ENCODE measurements at places on chromosomes 2 and 18.

DNA sequence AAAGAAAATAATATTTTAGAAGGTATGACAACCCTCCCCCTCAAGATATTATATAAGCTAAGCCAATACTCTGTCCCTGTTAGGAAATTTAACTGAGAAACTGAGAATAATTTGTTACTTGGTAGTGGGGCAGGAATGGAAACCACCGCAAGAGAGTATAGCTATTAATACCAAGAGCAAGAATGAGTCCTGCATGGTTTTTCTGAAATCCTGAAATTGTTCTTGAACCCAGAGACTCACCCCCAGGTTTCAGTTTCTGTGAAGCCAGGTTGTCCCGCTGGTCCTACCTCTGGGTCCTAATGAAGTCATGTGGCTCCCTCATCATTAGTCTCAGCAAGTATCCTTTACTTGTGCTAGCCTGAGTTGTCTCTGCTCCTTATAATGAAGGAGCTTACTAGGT lies 671.0 kb upstream of the ACVR2A start:
- DNase-seq, result no peak

DNA sequence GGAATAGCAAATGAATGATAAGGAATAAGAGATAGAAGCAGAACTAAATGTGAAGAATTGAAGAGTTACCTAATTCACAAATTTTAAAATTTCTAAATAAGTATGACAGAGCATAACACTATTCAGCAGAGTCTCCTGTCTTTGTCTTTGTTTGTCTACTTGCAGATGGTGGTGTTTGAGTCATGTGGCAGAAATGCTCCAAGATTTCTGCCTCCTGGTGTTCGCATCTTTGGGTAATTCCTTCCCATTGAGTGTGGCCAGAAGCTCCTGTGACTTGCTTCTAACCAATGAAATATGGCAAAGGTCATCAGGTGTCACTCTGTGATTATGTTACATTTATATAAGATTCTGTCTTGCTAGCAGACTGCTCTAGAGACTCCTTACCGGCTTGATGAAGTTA lies 45.6 kb upstream of the GALNT3 start:
- no peak for DNase-seq

GRCh38 chr18:32469190-32469651 lies 1.5 kb downstream of the GAREM1 start:
- no peak for DNase-seq

- peak; percentile 50 for DNase-seq
Measured at GRCh38 chr2:217650716-217651360, 352.0 kb downstream of the TNS1 start.

DNA sequence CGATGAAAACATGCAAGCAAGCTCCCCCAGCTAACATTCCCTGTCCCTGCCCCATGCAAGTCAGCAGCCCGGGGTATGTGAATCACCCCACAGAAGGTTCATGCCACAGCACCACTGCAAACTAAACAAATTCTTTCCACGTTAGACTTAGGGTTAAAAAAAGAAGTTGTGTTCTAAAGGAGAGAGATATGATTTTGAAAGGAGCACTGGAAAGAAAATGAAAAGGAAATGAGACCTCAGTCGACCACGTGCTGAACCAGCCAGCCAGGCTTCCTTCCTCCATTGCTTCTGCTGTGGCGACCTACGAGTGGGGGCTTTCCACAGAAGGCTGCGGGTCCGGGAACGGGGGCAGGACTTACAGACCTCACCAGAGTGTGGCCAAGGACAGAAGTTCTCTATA lies 52.0 kb downstream of the ARL4C start:
- DNase-seq, result no peak

DNA sequence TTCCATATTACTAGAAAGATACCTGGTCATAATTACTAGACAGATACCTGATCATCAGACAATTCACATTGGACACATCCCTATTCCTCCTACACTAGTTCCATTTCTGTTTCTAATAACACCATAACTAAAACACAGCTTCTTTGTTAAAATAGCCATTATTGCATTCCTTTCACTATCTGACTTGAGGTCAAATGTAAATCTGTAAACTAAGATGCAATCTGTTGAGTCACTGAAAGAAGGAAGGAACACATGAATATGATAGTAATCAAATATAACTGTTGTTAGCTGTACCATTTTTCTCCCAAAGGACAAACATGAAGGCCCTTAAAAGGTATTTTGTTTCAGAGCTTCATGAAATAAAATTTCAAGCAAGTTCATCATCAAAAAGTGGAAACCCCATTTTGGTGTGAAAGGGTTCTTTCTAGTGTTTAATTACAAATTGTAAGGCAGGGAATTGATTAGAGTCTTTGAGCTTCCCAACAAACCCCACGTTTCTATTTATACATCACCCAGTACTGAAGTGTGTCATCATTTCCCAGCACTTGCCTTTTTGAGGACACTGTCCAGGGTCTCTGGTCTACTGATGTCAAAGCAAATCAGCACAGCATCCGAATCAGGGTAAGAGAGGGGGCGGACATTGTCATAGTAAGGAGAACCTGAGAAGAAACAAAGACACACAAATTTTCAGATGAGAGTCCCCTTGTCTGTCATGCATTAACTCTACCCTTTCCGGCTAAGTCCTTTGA lies 13.0 kb downstream of the RND3 start:
- DNase-seq, result no peak

DNA sequence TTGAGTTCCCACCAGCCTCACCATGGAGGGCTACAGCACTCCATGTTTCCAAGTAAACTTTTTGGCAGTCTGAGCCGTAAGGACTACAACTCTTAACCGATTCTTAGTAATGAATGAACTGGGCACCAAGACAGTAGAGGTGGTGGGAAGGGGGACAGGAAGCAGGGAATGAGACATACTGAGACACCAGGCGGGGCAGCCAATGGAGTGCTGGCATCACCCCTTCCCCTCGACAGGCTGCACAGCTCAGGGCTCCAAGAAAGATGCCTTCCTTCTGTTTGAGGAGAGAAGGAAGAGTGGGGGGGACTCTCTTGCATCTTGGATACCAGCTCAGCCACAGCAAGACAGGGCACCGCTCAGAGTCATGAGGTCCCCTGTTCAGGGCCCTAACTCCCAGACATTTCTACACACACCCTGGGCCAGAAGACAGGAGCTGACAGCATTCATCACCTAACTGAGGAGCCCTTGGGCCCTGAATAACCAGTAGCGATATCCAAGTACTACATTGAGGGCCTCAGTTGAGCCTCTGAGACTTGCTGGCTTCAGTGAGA lies 45.2 kb downstream of the USP34 start:
- no peak for DNase-seq

GRCh38 chr2:129975016-129975774 lies 4.3 kb upstream of the RAB6C start:
- DNase-seq, result no peak

GRCh38 chr2:95380280-95380679 lies 22.2 kb upstream of the FAHD2A start:
- no peak for DNase-seq

DNA sequence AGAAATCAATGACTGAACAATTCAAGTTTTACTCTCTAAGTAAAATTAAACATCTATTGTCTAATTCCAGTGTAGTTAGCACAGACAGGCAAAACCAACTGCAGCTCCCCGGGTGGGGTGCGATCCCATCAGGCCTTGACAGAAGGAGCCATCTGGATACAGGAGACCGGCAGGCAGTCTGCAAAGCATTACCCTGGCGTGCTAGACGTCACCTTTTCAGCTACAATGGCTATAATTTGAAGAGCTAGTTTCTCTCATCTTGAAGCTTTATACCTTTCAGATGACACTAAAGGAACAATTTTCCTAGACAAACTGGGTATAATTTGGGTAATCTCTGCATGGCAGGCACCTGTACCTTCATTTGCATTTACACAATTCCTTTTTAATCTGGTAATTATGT lies 761.5 kb upstream of the SOX11 start:
- no peak for DNase-seq
